ENCODE measurements at places on chromosomes 1 and 21.

- no peak for DNase-seq
Observed at GRCh38 chr1:212454741-212455140, 22.0 kb downstream of the NENF start.

GRCh38 chr1:25809929-25810328, 9.8 kb upstream of the MTFR1L start:
- no peak for DNase-seq

DNA sequence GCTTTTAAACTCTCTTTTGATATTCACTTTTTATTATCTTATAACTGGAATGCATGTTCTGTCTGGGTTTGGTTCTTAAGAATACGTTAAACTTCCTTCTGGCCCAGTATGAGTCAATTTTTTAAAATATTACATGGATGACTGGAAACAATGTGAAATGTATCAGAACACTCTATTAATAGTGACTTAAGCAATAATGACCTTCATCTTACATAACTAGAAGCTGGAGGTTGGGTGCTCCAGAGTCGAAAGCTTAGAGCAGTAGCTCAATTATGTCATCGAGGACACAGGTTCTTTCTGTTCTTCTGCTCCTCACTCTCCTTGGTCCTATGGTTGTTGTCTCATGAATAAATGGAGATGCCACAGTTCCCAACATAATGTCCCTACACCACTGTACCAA, 91.6 kb upstream of the FOXD3 start:
- no peak for DNase-seq

- no peak for DNase-seq
Observed at GRCh38 chr1:169330927-169331326, 36.7 kb downstream of the NME7 start.

GRCh38 chr21:23541571-23541970, 2065.7 kb downstream of the MRPL39 start:
- no peak for DNase-seq

GRCh38 chr1:228164561-228165371, 838 bp upstream of the IBA57 start:
- no peak for DNase-seq

DNA sequence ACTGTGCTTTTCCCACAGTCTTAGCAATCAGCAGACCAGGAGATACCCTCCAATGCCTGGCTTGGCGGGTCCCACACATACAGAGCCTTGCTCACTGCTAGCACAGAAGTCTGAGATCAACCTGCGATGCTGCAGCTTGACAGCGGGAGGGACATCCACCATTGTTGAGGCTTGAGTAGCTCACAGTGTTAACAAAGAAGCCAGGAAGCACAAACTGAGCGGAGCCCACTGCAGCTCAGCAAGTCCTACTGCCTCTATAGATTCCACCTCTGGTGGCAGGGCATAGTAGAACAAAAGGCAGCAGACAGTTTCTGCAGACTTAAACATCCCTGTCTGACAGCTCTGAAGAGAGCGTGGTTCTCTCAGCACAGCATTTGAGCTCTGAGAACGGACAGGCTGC, 33.4 kb downstream of the MNDA start:
- no peak for DNase-seq

- DNase-seq = no peak
Observed at GRCh38 chr1:94790670-94791069, 29.5 kb upstream of the SLC44A3 start.

- no peak for DNase-seq
Observed at GRCh38 chr1:172135076-172135672, 285.3 kb upstream of the C1orf105 start.

DNA sequence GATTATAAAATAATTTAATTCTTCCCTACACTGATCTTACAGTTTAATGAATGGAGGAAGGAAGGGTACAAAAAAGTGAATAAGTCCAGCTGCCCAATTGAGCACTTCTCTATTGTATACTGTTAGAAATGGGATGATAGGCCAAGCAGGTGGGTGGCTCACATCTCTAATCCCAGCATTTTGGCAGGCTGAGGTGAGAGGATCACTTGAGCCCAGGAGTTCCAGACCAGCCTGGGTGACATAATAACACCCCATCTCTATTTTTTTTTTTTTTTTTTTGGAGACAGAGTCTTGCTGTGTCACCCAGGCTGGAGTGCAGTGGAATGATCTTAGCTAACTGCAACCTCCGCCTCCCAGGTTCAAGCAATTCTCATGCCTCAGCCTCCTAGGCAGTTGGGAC, 57.5 kb downstream of the ATP2B4 start:
- DNase-seq = no peak

GRCh38 chr1:248243204-248243603, 12.0 kb downstream of the OR2M4 start:
- peak; percentile 30 for DNase-seq

DNA sequence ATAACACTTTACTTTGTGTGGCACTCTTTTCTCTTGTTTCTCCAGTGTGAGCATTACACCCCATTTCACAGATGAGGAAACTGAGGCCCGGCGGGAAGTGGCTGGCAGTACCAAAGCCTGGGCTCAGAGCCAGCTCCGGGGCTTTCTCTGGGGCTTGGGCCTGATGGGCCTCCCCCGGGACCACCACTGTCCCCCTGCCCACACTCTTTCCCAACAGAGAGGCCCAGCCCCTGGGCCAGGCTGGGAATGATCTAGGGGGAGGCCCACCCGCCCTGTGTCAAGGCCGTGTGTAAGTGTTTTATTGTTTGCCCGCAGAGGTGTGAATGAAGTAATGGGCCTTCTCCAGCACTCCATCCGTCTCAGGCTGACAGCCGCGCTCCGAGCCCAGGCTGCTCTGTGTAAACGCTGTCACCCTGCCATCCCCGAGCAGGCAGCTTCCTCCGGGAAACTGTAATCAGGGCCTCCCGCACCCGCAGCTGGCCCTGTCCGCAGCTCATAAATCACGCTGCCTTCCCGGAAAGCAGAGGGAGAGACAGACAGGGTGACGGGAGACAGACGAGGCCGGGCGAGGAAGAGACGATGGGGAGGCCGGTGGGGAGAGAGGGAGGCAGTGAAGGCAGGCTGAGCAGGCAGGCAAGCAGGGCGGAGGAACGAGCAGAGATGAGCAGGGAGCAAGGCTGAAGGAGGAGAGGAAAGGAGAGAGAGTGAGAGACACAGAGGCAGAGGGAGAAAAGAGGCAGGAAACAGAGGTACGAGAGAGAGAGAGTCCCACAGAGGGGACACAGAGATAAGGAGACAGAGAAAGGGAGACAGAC, 109.7 kb upstream of the ZBTB40 start:
- no peak for DNase-seq

- peak; percentile 39 for DNase-seq
Observed at GRCh38 chr1:62131093-62131725, 63.4 kb upstream of the L1TD1 start.

GRCh38 chr1:39505289-39505688, 13.9 kb downstream of the BMP8A start:
- no peak for DNase-seq

DNA sequence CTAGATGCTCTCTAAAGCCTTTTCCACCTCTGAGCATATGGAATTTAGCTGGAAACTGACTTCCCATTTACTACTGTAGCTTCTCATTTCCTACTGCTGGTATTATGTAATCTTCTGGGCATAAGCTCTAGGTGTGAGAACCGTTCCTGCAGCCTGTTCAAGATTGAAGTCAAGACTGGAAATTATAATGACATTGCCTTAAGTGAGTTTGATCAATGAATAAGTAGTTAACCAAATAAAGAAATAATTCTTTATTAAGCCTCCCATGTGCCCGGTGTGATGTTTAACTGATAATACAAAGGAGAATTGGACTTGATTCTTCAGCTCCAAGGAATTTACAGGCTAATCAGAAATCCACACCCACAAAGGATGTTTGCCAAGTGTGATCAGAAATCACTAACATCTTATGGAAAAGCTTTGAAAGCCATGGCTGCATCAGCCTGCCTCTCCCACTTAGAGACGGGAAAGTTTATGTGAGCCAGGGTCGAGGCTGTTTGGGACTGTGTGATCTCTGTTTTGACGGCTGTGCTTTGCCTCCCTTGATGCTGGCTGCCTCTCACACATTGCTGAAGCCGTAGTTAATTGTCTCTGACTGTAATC, 36.4 kb upstream of the PRELP start:
- no peak for DNase-seq

DNA sequence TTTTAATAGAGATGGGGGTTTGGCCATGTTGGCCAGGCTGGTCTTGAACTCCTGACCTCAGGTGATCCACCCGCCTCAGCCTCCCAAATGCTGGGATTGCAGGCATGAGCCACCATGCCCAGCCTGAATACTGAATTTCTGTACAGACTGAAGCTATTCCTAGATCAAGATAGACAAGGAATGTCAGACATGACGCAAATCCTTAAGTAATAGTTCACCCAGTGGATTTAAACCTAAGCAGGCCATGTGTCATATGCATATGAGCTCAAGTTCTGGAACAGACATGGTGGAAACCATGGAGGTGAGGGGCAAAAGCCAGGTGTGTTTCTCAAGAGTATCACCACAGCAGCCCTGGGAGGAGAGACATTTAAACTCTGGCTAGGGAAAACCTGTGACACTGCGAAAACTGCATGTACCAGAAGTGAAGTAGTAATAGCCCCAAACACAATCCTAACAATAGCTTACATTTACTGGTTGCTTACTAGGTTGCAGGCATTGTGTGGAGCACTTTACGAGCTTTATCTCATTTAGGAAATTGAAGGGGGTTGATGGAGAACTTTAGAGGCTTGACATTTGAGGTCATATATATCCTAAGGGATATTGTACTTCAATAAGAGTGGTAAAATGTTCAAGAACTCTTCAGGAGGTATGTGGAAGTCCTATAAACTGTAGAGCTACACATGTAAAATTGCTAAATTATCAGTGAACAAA, 31.7 kb upstream of the MAN1A2 start:
- DNase-seq = no peak

DNA sequence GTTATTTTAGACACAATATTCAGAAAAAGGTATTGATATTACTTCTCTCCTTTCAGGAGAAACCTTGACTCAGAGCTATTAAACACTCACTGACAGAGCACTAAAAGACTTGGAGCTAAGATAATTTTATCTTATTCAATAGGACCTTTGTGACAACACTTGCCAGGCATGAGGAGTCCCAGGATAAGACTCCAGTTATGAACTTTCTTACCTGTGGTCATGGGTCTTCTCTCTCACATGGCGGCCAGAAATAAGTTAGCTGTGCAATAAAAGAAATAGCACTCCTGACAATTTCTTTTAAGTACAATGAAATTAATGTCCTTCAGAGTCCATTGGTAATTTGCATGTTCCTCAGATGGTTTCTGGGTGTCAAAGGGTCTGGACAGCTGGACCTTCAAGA, 382.1 kb downstream of the BRINP3 start:
- no peak for DNase-seq

GRCh38 chr21:42570362-42570761, 56.7 kb downstream of the SLC37A1 start:
- DNase-seq = no peak

DNA sequence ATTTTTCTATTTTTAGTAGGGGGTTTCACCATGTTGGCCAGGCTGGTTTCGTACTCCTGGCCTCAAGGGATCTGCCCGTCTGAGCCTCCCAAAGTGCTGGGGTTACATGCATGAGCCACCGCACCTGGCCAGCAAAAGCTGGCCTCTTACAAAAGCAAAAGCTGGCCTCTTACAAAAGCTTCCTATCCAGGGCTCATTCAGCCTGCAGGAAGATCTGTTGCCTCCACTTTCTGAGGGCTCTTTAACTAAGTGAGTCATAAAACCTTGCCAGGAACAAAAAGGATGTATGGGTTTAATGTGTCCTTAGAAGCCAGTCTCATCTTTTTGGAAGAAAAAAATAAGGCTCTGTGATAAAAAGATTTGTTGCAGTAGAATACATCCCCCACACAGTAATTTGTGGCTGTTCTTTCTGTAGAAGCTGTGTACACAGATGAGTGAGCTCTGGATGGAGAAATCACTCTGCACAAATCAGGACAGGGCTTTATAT, 15.0 kb downstream of the HTR1D start:
- DNase-seq = no peak

DNA sequence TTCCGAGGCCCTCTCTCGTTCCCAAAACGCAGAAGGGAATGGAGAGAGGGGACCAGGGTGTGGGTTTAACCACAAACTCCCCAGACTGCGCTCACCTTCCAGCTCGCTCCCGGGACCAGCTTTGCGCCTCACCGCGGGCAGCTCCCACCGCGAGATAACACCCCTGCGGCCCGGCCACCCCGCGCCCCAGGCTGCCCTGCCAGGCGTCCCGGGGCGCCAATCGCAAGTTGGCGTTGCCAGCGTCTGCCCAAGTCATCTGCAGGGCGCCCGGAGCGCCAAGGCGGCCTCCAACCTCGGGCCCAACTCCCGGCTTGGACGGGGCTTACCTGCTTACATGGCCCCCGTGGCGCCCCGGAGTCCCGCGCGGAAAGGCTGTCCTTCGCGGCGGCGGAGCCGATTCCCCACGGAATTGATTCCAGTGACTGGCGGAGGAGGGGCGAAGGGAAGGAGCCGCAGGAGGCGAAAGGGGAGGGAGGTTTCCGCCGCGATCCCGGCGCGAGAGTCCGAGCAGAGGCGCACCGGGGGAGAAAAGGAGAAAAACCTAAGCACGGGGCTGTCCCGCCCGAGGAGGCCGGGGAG, 456 bp downstream of the PTPN14 start:
- peak; percentile 35 for DNase-seq
